ENCODE measurements at places on chromosomes 1 and 21.

DNA sequence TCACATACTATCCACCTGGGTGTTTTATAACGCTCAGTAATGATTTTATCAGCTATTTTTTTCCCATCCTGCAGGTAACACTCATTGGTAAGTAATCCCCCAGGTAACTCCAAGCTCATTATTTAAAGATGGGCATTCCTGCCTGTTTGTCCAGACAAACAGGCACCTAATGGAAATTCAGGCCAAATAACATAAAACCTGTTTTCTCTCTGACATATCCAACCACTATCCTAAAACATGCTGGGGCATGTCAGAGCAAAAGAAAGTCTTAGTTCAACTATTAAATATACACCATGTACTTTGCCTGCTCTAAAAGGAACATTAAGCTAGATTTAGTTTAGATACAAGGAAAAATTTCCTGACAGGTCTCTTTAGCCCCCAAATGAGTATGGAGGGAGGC, 987.7 kb downstream of the TTLL7 start:
- no peak for DNase-seq

GRCh38 chr1:15459771-15460707, 3.5 kb downstream of the CELA2A start:
- peak; percentile 50 for DNase-seq

DNA sequence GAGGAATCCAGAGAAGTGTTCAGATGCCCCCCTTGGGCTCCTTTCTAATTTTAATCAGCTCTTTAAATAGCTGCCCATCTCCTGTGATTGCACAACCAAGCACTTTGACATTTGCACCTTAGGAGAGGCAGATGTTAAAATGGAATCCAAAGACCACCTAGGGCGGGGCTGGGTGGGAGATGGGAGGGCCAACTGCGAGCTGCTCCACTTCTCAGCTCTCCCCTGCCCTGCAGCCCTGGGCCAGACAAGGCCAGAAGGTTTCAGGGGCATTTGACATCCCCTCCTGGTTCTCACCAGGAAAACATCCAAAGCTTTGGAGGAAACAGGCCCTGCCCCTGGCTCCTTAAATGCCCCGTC, 106.9 kb downstream of the DHRS3 start:
- no peak for DNase-seq

DNA sequence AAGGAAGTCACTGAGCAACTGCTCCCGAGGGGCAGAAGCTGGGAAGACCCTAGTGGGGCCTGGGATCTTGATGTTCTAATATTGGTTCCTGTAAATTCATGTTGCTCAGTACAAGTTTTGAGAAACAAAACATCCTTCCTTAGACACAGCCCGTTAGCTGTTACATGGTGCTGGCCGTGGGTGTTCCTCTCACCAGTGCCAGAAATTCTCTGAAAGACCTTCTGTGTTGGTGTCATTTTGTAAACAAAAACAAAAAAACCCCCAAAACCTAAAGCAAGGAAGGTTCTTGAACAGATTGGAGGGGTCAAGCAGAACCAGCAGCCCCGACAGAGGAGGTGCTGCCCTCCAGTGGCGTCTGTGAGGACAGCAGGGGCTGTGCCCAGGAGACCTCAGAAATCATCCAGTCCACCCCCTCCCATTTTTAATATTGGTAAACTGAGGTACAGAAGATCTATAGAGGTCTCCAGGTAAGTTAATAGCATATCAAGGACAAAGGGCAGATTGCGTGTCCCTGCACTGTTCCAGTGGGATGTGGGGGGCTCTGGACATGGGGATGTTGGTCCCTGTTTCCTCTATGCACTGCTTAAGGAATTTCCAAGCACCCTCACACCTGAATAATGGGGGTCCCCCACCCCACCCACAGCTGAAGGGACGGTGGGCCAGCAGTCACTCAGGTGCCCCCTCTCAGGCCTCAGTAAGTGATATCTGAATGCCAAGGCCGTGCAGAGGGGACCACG, 38.2 kb downstream of the SLC2A7 start:
- peak; percentile 57 for DNase-seq

- DNase-seq, result no peak
Observed at GRCh38 chr21:30233228-30234020, 17.5 kb upstream of the CLDN8 start.

GRCh38 chr21:44994047-44994694, 54.3 kb downstream of the SLX9 start:
- DNase-seq, result no peak

DNA sequence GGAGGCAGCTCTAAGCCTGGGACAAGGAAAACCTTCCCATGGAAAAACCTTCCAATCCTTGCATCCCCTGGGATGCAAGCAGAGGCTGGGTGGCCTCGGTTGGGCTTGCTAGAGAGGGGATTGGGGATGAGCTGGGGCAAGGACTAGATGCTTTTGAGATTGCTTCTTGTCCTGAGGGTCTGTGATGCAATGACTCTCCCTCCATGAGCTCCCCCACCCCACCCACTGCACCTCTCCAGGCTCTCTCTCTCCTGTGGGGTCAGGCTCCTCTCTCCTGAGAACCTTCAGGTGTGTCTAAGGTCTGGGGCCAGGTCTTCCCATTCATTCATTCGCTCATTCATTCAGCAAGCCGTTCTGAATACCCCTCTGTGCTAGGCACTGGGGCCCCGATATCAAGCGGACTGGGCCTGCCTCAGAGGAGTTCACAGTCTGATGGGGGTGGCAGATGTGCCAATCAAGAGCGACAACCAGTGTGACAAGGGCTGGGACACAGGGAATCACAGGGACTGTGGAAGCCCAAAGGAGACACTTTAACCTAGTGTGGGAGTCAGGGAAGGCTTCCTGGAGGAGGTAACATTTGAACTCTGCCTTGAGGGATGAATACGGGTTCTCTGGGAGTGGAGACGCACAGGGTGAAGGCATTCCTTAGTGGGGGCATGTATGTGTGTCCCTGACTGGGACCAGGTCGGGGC, 6.5 kb downstream of the LDLRAD1 start:
- no peak for DNase-seq

DNA sequence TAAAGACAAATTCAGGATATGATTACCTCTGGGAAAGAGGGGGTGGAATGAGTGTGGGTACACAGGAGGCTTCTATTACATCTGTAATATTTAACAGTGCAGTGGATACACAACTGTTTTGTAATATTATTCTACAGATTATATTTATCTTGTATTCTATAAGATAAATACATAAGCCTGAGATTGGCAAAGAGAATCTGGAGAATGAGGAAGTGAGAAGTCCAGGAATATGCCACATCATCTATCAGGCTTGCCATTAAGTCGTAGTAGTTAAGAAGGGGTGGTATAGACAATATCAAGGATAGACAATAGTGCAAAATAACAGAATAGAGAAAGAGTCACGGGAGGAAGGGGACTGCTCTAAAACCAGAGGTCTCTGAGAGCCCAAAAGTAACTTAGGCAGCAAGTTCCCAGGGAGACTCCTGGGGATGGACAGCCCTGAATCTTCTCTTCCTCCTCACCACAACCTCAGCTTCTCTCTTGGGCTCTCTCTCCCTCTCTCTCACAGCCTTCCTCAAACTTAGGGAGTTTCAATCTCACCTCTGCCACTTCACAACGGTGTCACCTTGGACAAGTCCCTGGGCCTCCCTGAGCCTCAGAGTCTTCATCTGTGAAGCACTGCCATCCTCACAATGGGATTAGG, 14.0 kb upstream of the PTAFR start:
- no peak for DNase-seq

- no peak for DNase-seq
Observed at GRCh38 chr21:25176637-25177412, 430.5 kb downstream of the MRPL39 start.

DNA sequence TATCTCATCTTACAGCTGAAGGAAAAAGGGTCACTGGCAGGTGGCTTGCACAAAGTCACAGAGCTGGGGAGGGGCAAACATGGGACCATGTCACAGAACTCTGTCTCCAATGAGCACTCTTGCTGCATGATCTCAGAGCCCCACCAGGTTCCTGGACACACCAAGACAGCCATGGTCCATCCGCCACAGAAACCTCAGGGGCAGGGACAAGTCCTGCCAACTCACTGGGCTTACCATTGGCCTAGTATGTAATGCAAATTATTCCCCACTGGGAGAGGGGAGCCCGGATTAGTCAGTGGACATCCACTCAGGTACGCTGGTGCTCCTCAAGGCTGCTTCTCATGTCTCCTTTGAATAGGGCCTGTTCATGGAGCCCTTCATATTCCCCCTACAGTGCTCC, 14.2 kb downstream of the S100A7A start:
- DNase-seq, result no peak

DNA sequence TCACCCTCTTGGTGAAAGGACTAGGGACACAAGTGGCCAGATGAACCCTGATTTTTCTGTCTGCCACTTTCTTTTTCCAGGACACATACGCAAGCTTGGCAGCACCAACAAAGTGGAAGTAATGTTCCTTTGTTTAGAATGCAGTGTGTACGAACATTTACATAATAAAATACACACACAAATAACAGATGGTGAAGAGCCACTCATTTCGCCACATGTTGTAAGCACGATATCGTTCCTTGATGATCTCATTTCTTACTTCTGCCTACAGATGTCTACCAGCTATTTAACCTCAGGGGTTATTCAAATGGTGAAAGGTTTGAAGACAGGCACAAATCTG, 670.2 kb upstream of the CXADR start:
- DNase-seq, result no peak

DNA sequence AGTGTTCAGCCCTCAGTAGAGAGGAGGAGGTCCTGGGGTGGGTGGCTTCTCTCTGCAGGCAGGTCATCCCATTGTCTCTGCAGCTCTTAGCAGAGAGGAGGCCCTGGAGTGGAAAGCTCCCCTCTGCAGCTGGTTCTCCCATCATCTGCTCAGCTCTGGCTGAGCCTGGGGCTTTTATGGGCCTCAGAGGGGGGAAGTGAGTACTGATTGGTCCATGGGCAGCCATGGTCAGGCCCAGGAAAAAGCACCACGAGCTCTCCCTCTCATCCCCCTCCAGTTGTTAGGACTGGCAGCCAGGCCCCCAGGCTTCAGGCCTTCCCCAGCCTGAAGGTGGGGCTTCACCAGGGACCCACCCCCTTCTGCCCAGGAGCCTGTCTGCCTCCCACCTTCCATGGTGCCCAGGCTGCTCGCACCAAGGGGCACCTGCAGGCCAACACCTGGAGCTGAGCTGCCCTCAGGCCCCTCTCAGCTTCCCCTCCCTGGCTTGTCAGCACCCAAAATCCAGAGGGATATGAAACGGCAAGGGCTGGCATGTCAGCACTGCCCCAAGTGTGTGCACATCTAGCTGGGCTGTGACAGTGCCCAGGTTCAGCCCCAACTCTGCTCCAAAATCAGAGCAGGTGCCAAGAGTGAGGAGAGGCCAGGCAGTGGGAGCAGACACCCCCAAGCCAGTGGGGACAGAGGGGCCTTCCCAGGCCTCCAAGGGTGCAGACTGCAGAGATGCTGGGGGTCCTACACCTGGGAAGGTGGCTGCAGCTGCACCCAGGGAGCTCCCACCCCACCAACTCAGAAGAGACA, 449.0 kb downstream of the MATN1 start:
- no peak for DNase-seq

GRCh38 chr1:55214212-55214933, 791 bp downstream of the USP24 start:
- no peak for DNase-seq

DNA sequence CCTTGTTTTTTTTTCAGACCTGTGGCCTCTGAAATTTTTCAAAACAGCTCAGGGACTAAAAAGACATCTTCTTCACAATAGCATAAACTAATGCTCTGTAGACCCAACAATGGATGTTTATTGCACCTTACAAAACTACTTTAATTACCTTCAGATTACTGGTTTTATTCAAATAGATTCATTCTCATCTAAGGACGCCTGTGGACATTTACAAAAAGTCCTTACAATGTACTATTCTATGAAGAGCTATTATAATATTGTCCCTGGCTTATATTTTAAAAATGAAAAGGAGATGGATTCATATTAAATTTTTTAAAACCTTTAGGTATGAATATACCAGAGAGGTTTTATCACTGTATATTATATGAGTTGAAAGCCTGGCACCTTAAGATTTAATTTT, 238.4 kb upstream of the NR5A2 start:
- no peak for DNase-seq

DNA sequence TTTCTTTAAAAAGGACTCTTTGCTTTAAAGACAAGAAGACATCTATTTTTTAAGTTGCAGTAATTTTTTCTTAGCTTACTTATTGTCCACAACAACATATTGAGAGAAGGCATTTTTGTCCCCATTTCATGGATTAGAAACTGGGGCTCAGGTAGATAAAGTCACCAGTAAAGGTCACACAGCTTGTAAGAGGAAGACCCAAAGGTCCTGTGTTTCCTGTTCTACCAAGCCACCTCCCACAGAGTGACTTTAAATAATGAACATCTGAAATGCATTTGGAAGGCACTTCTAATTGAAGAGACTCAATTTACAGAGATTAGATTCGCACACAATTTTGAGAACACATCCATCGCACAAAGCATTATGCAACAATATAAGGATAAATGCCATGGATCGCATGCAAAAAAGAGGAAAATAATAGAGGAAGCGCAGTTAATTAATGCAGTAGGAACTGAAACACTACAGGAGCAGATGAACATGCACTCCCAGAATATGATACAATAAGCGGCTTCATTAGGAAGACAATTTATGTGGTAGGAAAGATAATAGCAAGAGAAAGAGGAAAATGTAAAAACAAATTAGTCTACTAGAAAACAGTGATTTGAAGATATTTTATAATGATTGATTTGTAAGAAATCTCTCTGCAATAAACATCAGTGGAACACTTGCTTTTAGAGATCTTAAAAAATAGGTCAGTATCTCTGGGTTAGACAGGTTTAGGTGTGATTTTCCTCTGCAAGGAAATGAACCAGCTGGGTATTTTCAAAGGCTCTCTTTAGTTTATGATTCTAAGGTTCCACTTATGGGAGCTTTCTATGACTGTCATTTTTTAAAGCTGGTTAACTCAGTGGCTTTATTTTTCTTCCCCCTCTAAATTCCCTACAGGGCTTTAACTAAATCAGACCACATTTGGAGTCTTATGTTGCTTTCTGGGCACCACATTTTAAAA, 27.1 kb upstream of the CD2 start:
- DNase-seq, result peak; percentile 73

- DNase-seq, result no peak
Observed at GRCh38 chr1:94679332-94680038, 137.9 kb upstream of the F3 start.

GRCh38 chr1:247465796-247466195, 7.9 kb upstream of the OR2B11 start:
- DNase-seq, result peak; percentile 65

- peak; percentile 2 for DNase-seq
Observed at GRCh38 chr1:24644100-24644384, 940 bp downstream of the SRRM1 start.

DNA sequence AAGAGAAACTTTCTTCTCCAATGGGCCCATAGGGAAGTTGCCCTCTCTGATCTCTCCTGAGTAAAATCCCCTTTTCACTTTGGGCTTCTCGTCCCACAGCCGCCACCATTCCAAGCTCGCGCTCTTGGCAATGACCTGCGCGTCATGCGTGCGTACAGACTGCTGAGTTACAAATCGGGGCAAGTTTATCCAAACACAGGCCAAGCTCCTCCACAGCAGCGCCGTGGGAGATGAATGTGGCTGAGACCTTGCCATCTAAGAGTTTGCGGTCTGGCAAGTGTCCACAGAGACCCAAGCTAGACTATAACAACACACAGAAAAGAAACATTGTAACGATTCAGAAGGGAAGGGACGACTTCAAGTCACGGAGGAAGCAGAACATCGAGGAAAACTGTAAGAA, 116.3 kb upstream of the SOD1 start:
- DNase-seq, result no peak

All from suppressor macrophage (primary cell).